ENCODE measurements at places on chromosomes 4 and X.

- no peak for ATAC-seq
Observed at GRCh38 chrX:24301060-24301459, 12.8 kb downstream of the SUPT20HL2 start.

GRCh38 chr4:108466936-108467902 is 153.2 kb upstream of the RPL34 start:
- ATAC-seq: no peak

- no peak for ATAC-seq
Observed at GRCh38 chr4:146643812-146644401, 5.2 kb downstream of the POU4F2 start.

DNA sequence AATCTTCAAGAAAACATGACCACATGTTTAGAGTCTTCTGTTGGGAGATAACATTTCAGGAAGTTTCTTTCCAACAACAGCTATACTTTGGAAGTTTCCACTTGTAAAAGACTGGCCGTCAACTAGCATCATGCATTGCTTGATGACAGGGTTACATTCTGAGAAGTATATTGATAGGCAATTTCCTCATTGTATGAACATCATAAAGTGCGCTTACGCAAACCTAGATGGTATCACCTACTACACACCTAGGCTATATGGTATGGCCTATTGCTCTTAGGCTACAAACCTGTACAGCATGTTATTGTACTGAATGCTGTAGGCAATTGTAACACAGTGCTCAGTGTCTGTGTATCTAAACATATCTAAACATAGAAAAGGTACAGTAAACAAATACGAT is 25.4 kb upstream of the CD40LG start:
- no peak for ATAC-seq

DNA sequence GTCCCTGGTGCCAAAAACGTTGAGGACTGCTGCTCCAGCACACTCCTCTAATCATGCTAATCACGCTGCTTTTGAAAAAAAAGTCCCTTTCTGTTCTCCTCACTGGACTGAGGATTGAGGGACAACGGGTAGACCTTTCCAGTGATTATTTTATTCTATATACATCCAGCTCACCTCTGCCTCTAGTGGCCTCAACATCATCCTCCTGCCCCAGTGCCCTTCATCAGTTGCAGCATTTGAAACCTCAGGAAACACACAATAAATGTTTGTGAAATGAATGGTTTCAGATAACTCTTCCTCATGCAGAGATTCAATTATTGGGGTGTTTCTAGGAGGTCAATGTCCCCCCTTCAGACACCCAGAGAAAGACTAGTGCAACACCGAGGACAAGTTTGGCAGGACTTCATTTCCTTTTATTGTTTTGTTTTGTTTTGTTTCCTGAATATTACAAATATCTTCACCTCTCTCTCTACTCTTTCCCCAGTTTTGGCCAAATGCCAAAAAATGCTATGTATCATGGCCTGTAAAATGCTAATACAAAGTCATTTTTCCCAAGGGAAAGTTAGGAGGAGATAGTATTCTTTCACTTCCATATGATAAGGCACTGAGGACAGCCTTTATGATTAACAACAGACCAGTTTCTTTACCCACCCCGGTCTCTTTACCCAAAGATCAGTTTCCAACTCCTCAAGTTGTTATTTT is 460.1 kb upstream of the SLIT2 start:
- no peak for ATAC-seq

GRCh38 chrX:122219735-122220134 is 964.3 kb upstream of the GRIA3 start:
- ATAC-seq: no peak

DNA sequence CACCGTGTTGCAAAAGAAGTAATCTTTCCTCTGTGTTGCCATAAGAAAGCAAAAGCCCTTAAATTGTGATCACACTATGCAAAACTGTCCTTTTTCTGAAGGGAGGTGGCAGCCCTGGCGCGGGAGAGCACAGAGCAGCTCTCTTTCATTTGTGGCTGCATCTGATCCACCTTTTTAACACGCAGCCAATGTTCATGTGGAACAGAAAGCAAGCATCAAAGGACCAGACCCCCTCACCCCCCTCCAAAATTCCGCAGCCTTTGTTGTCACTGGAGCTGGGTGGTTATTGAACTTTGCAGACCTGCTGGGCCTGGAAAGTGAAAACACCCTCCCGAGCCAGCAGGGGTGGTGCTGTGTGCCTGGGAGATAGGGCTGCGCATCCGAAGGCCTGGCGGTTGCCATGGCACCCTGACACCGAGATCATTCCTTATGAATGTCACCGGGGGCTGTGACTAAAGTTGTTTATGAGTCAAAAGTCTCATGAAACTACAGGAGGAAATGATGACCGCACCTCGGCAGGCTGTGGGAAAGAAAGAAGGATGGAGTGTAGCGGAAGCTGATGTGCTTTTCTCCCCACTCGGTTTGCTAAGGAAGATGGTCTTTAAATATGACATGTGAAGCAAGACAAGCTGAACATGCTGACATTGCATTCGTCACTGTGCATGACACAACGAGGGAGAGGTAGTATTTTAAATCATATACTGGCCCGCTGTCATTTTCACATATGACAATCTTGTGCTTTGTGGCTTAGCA is 367.4 kb downstream of the UNC5C start:
- ATAC-seq: no peak

- no peak for ATAC-seq
Observed at GRCh38 chr4:96103086-96103485, 263.2 kb downstream of the PDHA2 start.

- no peak for ATAC-seq
Observed at GRCh38 chr4:168562041-168562571, 65.3 kb downstream of the PALLD start.
